ENCODE measurements at places on chromosomes 4 and X.

DNA sequence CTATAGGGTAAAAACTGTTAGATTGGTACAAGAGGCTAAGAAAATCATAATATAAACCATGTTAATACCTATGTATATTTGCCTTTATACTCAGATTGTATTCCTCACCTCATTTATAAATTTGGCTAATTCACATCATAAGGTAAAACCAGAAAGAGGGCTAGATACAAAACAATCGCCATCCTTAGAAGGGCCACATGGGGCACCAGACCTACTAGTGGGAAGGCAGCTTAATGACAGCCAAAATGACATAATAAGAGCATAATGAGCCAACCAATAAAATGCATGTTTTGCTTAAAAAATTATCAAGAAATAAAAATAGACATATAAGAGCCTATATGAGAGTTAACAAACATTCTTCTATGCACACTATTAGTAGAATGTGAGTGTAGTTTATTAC is 107.3 kb upstream of the PRDX4 start:
- peak; percentile 1 for DNase-seq

DNA sequence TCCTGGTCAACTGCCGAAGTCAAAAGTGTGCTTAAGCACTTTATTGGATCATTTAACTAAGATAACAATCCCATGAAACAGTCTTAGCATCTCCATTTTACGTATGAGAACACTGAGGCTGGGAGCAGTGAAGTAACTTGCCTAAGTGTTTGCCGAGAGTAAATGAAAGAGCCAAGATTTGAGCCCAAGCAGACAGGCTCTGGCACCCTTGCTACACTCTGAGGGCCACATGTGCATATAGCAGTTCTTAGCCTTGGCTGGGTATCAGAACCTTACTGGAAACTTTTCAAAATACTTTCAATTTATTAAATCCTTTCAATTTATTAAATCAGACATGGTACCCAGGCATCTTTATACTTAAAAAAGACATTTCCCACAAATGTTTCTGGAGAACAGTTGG is 225.9 kb downstream of the NR3C2 start:
- no peak for DNase-seq

DNA sequence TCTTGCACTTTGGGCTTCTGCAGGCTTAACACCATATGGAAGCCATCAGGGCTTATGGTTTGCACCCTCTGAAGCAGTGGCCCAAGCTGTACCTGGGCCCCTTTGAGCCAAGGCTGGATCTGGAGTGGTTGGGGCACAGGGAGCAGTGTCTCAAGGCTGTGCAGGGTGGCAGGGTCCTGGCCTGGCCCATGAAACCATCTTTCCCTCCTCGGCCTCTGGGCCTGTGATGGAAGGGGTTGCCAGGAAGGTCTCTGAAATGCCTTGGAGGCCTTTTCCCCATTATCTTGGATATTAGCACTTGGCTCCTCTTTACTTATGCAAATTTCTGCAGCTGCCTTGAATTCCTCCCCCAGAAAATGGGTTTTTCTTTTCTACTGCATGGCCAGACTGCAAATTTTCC is 134.7 kb upstream of the USP9X start:
- no peak for DNase-seq

DNA sequence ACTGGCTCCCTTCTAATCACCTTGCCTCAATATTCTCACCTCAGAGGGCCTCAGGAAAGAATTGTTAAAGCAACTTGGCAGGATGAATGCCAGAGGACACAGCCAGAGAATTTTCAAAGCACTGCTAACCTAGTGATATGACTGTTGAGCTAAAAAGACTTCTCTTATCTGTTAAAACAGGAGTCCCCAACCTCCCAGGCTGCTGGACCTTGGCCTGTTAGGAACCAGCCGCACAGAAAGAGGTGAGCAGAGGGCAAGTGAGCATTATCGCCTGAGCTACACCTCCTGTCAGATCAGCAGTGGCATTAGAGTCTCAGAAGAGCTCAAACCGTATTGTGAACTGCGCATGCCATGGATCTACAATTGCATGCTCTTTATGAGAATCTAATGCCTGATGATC is 1.7 kb upstream of the KCNE5 start:
- DNase-seq, result peak; percentile 15

GRCh38 chrX:15686818-15687685 is 22.4 kb upstream of the CLTRN start:
- DNase-seq, result peak; percentile 87

DNA sequence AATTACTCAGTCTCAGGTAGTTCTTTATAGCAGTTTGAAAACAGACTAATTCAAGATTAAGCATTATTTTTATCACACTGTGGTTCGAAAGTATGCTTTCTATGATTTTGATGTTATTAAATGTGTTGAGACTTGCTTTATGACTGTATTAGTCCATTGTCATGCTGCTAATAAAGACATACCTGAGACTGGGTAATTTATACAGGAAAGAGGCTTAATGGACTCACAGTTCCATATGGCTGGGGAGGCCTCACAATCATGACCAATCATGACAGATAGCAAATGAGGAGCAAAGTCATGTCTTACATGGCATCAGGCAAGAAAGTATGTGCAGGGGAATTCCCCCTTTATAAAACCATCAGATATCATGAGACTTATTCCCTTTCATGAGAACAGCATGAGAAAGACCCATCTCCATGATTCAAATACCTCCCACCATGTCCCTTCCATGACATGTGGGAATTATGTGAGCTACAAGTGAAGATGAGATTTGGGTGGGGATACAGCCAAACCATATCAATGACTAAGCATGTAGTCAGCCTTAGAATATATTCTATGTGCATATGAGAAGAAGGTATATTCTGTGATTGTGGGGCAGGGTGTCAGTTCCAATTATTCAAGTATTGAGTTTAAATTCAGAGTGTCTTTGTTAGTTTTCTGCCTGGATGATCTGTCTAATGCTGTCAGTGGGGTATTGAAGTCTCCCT is 44.6 kb upstream of the UGT2A1 start:
- DNase-seq, result no peak

DNA sequence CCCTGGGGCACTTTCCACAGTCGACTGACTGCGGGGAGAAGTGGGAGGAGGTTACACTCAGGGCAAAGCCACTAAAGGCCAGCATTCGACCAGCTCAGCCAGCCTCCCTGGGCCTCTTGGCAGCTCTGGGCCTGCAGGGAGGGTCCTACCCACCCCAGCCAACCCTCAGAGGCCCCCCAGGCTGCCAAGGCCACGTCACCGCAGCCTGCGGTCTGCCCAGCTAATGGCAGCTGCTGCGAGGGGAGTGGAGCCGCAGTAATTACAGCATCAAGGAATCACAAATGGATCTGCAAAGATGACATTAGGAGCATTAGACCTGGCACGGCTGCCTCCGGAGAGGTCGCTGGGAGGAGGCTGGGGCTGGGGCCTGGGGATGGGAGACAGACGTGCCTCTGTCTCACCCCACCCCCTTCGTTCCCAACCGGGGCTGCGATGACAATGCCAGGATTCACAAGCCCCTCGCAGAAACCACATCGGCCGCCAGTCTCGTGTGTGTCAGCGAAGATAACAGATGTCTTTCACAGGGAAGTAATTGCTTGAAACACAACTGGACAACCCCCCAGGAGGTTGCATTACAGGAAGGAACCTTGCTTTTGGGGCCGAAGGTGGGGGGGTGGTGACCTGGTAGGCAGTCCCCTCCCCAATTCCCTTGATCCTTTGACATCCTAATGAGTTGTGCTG is 367.6 kb downstream of the BCOR start:
- peak; percentile 94 for DNase-seq

GRCh38 chr4:113144091-113144490 is 94.6 kb downstream of the ANK2 start:
- no peak for DNase-seq

DNA sequence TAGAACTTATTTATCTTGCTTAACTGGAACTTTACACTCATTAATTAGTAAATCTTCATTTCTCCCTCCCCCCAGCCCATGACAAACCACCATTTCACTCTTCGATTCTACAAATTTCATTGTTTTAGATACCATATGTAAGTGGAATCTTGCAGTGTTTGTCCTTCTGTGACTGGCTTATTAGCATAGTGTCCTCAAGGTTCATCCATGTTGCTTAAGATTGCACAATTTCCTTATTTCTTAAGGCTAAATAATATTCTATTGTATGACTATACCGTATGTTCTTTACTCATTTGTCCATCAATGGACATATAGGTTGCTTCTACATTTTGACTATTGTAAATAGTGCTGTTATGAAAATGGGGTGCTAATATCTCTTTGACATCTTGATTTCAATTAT is 24.5 kb upstream of the RNF212 start:
- peak; percentile 11 for DNase-seq

GRCh38 chrX:10582945-10583344 is 37.4 kb downstream of the MID1 start:
- DNase-seq, result no peak

DNA sequence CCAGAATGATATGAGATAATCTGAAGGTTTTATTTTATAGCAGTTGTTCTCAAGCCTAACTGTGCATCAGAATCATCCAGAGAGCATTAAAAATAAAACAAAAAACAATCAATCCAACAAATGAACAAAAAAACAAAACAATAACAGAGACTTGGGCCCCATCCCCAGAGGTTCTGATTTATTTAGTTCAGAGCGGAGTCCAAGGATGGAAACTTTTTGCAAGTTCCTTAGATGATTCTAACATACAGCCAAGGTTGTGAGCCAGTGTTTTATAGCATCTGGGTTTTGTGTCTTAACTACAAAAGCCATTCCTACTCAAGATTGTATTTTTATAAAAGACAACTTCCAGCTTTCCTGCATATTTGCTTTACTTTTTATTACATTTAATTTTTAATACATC is 59.4 kb upstream of the GRPR start:
- no peak for DNase-seq

- DNase-seq, result no peak
Measured at GRCh38 chr4:41217374-41217773, 3.0 kb upstream of the APBB2 start.

- DNase-seq, result no peak
Measured at GRCh38 chr4:1374706-1375045, 27.7 kb downstream of the UVSSA start.

DNA sequence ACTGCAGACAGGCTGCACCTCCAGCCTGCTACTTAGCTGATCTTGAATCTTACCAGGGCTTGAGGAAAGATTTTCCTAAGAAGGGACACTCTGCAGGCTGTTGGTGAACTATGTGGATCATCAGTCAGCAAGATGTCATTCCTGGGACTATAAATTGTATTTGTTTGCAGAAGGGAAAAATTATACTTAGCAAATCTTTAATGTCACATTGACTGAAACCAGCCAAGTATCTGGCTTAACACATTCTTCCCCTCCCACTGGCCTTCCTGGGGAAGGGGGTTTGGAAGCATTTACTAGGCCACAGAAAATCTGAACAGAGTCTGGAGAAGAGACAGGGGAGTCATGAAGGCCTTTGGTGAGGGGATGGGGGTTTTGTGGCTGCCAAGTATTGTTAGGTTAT is 156.7 kb upstream of the EOLA2 start:
- DNase-seq, result no peak

DNA sequence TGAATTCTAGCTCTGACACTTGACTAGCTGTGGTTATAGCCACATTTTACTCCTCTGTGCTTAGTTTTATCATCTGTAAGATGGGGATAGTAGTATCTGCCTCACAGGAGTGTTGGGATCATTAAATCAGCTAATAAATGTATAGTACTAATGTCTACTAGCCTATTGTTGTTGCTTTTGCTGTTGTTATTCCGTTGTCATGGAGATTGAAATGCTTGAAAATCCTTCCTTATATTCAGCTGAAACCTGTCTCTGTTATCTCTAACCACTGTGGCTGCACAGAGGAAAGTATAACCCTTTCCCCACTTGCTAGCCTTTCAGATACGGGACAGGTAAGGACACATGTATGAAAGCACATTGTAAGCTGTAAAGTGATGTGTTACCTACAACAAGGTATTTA is 33.9 kb downstream of the CLCN5 start:
- no peak for DNase-seq

- DNase-seq, result no peak
Measured at GRCh38 chrX:3779546-3779945, 66.1 kb upstream of the PRKX start.

DNA sequence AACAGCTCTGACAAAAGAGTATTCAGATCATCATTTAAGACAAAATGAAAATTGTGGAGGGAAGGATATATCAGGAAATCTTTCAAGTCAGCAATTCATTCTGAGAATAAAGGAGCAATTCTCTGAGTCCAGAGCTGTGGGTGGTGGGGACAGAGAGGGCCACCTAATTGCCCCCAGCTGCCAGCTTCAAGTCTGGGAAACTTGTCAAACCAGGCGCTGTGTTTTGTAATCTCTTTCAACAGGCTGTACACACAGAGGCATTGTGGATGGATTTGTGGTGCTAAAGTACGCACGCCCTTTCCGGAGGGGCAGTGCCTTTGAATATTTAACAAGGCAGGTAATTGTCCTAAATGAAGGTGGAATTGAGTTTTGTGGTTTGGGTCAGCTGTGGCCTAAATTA is 591.1 kb upstream of the BOD1L1 start:
- DNase-seq, result no peak
